Gastroesophageal sphincter (tissue), 4 donors: ENCODE measurements at places on chromosomes 7 and 10.

DNA sequence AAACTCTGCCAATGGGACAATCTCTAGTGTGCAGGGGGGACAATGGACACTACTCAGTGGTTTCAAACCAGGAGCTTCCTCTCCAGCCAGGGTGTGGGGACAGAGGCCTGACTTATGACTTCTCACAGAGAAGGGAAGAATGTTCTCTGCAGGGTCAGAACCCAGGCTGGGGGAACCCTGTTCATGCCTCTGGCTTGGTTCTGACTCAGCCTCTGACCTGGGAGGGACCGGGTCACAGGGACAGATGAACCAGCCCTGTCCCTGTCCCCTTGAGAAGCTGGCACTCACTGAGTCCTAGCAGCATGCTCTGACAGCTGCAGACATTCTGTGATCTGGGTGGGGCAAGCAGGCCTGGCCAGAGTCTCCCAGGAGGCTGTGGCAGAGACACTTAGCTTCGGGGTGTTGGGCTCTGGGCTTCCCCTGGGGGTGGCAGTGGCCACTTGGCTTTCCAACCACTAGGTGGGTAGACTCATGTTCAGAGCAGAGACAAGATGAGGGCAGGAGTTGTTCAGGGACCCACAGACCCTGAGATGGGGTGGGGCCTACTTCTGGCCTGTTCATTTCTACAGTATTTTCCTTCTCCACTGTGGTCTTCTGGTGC is 13.6 kb downstream of the TSPAN15 start:
- ATAC-seq: peak; percentile 64

DNA sequence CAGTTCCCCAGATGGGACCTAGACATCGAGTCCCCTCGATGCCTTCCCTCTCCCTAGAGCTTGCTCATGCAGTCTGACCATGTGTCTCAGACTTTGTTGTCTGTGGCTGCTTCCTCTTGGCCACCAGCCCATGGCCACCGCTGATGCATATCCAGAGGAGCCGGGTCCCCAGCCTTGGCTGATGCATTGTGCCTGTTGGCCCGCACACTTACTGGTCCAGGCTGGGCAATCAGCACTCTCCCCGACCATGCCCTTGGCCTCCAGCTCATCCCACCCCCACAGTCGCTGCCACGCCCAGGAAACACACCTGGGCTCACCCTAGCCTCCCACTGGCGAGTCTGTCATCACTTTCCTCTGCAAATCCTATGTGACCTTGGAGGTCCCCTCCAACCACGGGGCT is 10.1 kb downstream of the NPC1L1 start:
- ATAC-seq: no peak

DNA sequence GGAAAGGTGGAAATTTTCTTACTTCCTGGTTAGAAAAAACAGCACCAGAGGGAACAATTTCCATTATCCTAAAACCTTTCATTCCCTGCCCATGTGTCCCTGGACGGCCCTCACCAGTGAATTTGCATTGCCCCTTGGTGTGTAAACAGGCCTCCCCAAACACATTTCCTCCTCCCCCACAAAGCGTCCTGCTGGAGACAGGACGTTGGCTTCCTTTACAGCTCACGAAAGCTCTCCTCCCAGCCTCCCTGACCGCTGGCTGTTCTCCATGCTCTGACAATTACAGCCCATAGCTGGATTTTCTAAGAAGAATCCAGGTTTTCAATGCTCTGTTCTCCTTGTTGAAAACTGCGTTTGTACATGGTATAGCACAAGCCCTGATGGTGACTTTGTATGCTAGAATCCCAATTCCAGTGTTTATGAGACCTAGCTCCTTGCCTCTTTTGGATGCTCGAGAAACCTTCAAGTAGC is 724.2 kb upstream of the CELF2 start:
- no peak for ATAC-seq

DNA sequence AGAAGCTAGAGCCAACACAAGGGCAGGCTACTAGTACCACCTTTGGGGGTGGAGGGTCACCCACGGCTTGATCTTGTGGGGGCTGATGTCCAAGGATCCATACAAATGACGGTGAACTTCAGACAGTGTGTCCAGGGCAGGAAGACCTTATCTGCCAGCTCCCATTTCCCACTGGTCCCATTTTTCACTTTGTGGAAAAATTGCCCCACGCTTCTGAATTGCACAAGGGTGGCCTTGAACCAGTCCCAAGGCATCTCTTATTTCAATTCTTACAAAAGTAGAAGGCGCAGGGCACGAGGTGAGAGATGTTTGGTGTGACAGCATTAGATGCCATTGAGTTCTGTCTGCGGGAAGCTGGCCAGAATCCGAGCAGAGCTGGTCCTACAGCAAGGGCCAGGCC is 252.7 kb upstream of the CELF2 start:
- ATAC-seq: no peak

DNA sequence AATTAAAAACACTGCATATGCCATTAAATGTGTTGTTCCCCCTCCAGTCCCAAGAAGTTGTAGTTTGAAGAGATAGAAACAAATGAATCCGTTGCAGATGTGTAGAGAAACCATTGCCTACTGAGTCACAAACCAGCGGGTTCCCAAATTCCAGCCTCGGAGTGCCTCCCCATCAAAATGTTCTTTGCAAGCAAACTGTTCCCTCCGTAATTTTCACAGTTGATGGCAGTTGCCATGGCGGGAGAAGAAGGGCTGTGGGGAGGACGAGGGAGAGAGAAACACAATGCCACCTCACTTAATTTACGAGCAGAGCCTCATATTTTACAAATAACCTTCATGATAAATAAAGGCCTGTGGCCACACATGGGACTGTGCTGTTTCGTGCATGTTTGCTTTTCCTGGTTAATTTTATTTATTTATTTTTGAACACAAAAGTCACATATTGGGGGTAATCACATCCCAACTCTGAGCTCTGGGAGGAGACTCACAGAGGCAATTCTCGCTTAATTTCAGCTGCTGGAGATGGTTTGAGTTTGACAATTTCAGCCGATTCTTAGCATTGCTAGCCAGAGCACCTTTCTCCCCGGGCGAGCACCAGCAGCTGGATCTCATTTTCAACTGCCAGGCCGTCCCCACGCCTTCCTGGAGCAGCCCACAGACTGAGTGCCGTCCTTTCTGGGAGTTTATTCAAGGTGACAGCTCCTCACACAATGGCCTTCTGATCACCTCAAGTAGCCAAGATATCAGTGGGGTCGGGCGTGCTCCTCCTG is 1084.2 kb downstream of the KCNMA1 start:
- no peak for ATAC-seq

DNA sequence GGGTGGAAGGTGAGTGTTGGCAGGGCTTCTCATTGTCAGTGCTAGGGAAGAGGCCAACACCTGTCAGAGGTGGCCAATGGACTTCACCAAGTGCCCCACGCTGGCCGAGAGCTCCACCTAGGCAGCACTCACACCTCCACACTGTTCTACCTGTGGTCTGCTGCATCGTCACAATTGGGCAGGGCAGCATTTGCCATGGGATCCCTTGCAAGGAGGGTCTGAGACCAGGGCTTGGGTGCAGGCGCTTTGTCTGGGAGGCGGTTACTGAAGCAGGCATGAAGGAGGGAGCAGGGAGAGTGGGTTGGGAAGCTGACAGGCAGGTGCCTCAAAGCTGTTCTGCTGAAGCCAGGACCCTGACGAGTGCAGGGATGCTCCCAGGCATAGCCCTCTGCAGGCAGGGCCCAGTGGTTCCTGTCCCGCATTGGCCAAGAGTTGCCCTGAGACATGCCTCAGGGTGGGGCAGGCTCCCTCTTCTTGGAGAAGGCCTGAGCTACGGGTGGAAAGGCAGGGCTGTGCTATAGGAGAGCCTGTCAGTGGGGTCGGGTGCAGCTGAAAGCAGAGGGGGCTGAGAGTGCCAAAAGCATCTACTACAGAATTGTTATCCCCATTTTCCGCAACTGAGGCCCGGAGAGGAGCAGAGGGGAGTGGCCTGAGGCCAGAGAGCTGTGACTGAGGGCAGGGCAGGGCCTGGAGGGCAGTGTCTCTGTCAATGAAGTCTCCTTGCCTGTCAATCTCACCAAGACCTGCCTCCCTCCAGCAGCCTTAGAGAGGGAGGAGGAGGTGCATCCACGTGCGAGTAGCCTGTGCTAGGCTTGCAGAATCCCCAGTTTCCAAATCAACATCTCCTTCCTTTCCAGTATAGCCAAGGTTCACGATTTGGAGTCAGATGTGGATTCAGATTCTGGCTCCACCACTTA is 4.0 kb downstream of the RBP3 start:
- ATAC-seq: no peak

- ATAC-seq: no peak
Observed at GRCh38 chr7:105354383-105354782, 34.3 kb downstream of the SRPK2 start.
